ENCODE measurements at places on chromosomes 2 and 18. TPM values are rescaled to one million over a fixed set of nuclear protein-coding genes. Genes with fewer than 3 reads are reported as not detected.

The MEP1B gene
- total RNA-seq, result not detected

The KHK gene
- total RNA-seq, result 20.5 TPM

DNA sequence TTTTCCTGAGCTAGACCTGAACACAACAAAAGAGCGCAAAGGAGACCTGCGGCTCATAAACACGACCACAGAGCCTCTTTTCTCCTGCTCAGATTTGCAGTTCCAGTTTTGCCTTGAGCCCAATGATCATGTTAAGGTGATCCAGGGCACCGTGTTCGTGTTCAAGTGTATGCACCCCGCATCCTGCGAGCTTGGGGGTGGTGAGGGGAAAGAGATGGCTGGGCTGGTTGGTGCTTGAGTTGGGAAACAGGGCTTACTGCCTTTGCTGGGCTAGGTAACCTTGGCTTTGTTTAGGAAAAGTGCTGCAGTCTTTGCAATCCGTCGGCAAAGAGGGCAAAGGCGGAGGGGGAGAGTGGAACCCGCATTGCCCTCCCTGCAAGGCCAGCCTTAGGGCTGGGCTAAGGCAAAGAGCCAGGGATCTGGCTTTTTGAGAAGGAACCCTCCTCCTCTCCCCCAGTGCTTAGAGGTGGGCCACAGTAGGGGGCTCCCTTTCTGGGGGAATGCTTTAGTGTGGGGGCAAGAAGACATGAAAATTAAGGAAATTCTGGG is 1.3 kb downstream of the HOXD10 start:
- DNase-seq, result no peak

The CPO gene
- 1.9 TPM for total RNA-seq

The SPHKAP gene
- total RNA-seq, result not detected
